Retina (tissue), 1 donor: ENCODE measurements at places on chromosomes 1 and 21.

DNA sequence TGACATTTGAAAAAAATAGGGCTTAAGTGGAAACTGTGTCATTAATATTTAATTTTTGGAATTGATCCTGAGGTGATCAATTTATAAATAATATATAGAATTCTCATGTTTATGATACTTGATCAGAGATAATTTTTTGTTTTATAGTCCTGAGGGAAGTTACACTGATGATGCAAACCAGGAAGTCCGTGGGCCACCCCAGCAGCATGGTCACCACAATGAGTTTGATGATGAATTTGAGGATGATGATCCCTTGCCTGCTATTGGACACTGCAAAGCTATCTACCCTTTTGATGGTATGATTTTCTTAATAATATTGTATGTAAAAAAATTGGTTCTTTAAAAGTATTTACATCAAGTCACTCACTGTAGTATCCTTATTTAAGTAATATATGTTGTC, 101.2 kb downstream of the FNBP1L start:
- no peak for DNase-seq

- DNase-seq: no peak
Measured at GRCh38 chr1:26281091-26281958, 1.4 kb downstream of the SH3BGRL3 start.

GRCh38 chr21:31914472-31914871, 41.7 kb downstream of the HUNK start:
- peak; percentile 15 for DNase-seq

DNA sequence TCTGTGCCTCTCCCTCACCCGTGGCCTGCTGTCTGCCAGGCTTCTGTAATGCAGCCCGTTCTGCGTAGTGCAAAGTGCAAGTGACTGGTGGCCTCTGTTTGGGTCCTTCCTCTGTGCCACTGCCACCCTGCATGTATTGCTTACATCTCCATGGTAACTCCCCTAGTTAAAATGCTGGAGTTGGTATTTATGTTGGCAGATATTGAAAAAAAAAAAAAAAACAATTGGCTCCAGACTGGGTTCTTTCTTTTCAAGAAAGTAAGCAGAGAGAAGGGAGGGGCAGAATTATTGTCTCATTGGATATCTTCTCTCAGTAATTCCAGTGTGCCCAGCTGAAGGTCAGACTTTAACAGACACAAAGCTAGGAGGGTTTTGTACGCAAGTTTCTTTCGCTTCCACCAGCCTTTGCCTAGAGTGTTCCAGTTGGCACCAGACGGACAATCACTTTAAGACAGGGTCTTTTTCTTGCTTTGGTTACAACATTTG, 242.3 kb downstream of the PBX1 start:
- DNase-seq: no peak

GRCh38 chr1:222225316-222225691, 322.6 kb downstream of the HHIPL2 start:
- DNase-seq: no peak

DNA sequence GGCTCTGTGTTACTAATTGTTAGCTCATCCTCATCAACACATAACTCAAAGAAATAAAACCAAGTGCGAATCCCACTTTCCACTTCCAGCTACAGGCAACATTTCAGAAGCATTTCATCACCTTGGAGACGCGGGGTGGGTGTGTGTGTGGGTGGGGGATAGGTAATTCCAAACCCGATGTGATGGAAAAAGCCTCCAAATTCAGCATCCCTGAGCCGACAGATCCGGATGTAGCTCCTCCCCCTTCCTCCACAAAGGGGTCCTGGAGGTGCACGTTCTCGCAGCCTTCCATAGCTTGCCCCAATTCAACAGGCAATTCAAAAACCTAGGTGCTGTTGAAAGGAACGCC, 486 bp downstream of the HSPA13 start:
- no peak for DNase-seq

- no peak for DNase-seq
Measured at GRCh38 chr21:32198384-32198783, 80.5 kb downstream of the MIS18A start.

DNA sequence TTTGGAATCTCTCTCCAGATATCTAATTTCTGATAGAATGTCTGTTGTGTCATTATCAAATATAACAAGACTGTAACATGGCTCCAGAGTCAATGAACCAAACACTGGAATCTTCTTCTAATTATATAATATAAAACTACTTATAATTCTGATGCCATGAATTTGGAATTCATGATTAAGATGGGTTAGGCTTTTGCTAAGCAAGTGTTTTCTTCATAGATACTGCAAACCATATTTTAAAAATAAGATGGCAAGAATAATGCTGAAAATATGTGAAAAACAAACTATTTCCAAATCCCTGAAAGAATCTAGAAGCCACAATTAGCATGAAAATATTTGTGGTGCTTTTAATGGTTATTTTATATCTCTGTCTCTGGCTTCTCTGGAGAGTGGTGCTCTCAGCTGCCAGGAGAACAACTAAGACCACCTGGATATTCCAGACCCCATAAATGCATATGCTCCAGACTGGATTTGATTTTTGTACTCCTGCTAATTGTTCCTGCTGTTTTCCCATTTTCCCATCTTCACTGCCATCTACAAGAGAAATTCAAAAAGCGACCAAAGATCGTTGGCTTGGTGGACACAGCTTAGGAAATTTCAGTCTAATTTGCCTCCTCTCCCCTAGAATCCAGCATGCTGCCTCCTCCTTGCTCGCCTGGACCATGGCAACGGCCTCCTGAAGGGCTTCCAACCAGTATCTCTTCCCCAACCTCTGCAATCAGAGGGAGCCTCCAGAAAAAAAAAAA, 418.9 kb downstream of the SETD4 start:
- no peak for DNase-seq

- peak; percentile 71 for DNase-seq
Measured at GRCh38 chr21:43703035-43703880, 15.7 kb upstream of the PDXK start.

GRCh38 chr1:29646161-29646775, 409.9 kb downstream of the PTPRU start:
- DNase-seq: no peak

- DNase-seq: no peak
Measured at GRCh38 chr1:62058956-62059355, 135.7 kb upstream of the L1TD1 start.

DNA sequence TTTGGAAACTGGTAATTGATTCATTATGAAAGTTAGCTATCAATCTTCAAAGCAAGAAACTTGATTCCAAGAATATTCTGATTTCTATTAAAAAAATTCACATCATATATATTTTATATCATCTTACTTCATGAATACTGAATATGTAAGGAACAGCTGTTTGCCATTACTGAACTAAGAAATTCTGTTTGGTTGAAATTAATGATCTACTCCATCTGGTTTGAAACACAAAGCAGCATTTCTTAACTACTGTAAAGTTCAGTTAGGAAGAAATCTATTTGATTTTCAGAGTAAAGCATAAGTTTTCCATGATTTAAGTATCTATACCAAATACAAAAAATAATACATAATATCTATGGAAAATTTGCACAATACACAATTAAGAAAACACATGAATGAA, 66.0 kb upstream of the SCYL3 start:
- DNase-seq: no peak

- no peak for DNase-seq
Measured at GRCh38 chr1:234617986-234618736, 8.2 kb upstream of the IRF2BP2 start.

GRCh38 chr1:117051224-117052064, 8.7 kb upstream of the TTF2 start:
- no peak for DNase-seq

DNA sequence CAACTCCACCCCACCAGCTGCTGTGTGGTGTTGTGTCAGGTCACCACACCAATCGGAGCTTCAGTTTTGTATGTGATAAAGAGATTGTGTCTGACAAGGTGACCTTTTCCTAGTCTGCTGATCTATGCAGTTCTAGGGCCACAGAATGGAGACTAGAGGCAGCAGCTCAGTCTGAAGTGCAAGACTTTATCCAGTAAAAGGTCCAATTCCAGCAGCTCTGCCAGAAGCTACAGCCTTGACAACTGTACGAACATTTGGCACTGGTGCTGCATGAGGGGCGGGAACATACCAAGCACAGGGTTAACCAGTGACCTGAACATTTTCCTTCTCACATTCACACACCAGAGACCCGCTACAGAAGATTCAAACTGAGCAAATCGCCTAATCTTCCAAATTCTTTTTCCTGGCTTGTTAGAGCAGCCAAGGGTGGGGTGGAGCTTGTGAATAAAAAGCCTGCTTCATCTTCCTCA, 9.3 kb downstream of the FMO1 start:
- DNase-seq: no peak

GRCh38 chr1:19390166-19390850, 78.2 kb downstream of the SLC66A1 start:
- peak; percentile 84 for DNase-seq

- DNase-seq: no peak
Measured at GRCh38 chr1:165279882-165280281, 76.6 kb downstream of the LMX1A start.

DNA sequence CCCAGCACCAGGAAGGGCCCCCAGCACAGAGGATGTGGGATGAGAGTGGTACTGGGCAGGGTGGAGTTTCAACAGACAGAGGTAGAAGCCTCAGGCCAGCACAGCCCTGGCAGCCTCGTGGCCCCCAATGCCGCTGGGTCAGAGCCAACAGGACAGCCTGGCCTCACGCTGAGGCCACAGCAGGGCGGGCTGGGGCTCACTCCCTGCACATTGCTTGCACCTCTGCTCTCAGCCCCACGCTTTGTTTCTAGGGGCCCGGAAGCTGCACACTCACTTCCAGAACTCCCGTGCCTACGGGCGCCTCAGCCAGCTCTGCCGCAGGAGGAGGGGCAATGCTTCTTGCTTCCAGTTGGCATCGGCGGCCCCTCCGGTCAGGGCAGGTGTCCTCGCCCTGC, 72.9 kb downstream of the SIK1 start:
- DNase-seq: no peak

- DNase-seq: no peak
Measured at GRCh38 chr1:208247696-208248095, 3.5 kb upstream of the PLXNA2 start.
